ENCODE measurements at places on chromosomes 1 and 21.

- no peak for DNase-seq
Observed at GRCh38 chr1:27678747-27679146, 6.8 kb upstream of the IFI6 start.

DNA sequence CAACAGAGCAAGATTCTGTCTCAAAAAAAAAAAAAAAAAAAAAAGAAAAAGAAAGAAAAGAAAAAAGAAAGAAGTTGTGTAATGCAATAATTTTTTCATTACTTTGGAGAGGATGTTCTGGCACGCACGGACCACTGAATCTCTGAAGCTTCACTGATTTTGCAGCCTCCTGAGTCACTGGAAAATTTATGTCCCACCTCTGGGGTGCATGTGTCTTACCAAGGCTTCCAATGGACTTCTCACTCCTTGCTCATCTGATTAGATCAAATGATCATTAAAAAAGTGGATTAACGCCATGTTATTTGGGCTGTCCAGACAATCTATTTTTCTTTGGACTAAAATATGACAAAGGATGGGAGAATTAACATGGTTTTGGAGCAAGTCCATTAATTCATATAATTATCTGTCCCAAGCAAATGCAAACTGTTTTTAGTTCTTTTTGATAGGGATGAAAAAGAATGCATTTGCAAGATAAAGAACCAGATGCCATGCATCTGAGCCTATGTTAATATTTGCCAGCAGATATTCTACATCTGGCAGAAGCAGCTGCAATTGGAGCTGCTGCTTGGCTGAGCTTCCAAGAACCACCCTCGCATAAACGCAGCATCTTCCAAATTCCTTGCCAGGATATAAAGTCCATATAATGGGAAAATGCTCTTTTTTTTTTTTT is 10.1 kb upstream of the MAP1LC3C start:
- DNase-seq, result no peak

- no peak for DNase-seq
Observed at GRCh38 chr1:2050793-2051682, 827 bp downstream of the PRKCZ start.

- DNase-seq, result no peak
Observed at GRCh38 chr1:201144701-201145100, 9.6 kb downstream of the TMEM9 start.

DNA sequence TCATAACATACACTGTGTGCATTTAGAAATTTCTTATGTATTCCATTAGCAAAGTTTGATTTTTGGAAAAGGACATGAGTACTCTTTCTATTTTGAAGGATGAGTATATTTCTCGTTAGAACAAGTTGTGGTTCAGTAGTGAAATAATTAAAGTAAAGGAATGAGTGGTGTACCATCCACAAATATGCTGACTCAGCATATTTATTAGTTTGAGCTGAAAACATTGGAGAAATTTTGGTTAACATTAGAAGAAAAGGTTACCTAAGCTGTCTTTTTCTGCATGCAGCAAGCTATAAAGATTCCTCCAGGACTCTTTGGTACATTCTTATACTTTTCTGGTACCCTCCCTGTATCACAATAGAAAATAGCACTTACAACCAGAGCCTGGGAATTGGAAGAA is 5.7 kb upstream of the OR2L5 start:
- DNase-seq, result no peak

GRCh38 chr1:30659702-30660101 is 63.7 kb downstream of the MATN1 start:
- no peak for DNase-seq

DNA sequence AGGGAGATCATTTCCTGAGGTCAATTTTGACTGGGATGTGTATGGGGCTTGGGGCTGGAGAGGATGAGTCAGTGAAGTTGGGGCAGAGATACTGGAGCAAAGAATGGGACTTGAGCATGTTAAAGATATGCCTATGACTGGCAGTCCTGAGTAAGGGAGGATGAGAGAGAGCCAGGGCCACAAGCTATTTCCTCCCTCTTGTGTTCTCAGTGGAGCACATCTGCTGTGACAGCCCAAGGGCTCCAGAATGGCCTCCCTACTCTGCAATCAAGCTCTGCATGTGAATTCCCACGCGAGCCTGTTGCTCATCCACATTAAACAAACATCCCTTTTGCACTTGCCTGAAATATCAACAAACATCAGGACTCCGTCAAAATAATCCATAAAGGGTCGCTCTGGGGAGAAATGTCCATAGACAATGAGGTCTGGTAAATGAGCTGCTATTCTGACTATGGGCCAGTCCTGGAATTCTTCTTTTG is 9.2 kb downstream of the ADCY10 start:
- no peak for DNase-seq

- no peak for DNase-seq
Observed at GRCh38 chr1:42221952-42222606, 57.5 kb upstream of the GUCA2A start.

- DNase-seq, result no peak
Observed at GRCh38 chr1:7322283-7322785, 448.8 kb upstream of the VAMP3 start.

DNA sequence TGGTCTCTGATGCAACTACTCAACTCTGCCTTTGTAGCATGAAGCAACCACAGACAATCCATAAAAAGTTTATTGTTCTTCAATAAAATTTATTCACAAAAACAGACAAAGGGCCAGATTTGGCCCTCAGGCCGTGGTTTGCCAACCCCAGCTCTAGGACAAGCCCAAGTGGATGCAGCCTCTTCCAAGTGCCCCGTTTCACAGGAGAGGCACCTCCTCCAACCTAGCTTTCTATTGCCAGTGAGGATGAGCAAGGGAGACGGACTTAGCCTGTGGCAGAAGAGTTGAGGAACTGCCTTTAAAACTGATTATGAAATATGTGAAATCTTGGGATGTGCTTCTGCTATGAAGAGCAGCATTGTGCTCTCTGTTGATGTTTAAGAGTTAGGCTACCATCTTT is 105.4 kb downstream of the PSMG1 start:
- DNase-seq, result peak; percentile 73

- peak; percentile 82 for DNase-seq
Observed at GRCh38 chr1:201883786-201884185, 4.9 kb upstream of the SHISA4 start.

DNA sequence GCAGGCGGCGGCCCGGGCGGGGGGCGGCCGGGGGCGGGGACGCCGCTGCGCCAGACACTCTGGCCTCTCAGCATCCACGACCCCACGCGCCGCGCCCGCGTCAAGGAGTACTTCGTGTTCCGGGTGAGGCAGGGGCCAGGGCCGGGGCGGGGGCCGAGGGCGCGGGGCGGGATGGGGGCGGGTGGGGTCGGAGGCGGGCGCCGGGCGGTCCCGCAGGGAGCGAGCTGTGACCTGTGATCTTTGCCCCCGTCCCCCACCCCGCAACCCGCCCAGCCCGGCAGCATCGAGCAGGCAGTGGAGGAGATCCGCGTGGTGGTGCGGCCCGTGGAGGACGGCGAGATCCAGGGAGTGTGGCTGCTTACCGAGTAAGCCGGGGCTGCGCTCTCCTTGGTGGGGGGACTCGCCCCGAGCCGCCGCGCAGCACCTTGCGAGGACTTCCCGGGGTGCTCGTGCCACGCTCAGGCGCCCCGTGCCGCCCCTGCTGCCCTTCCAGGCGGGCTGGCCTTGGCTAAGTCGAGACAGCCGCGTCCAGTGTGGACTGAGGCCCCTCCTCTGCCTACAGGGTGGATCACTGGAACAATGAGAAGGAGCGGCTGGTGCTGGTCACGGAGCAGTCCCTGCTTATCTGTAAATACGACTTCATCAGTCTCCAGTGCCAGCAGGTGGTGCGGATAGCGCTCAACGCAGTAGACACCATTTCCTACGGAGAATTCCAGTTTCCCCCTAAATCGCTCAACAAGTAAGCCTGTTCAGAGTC is 514 bp downstream of the TPRG1L start:
- no peak for DNase-seq

GRCh38 chr1:65958561-65959350 is 166.1 kb downstream of the PDE4B start:
- peak; percentile 41 for DNase-seq

DNA sequence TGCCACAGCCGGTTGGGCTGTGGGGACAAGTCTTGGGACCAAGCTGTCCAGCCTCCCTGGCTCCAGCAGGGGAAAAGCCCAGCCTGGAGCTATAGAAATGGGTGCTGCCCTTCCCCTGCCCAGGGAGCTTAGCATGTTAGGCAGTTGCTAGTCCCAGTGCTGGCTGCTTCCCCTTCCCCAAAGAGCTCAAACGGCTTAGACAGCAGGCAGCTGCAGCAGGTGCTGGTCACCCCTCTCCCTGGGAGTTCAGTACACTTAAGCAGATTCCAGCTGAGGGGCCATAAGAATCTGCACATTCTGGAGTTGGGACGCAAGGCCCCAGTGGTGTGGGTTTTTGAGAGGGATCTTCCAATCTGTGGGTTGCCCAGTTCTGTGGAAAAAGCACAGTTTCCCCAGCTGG is 11.1 kb upstream of the REG4 start:
- no peak for DNase-seq

GRCh38 chr1:52098139-52098871 is 42.2 kb downstream of the BTF3L4 start:
- no peak for DNase-seq

DNA sequence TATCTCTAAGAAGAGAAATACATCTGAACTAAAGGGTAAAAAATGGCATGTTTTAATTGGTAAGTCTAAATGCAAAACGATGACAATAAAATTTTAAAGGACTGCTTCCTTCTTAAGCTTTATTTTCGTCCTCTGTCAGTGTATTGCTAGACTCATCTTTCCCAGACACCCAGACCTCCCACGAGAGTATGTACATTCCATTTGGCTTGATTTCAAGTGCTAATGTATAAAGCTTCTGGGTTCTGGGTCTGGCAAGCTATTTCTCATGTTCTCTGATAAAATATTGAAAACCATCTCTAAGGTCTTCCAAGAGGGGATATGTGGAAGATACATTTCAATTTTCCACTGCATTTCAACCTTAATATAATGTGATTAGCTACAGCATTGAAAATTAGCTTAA is 24.6 kb upstream of the SLC2A1 start:
- DNase-seq, result no peak

DNA sequence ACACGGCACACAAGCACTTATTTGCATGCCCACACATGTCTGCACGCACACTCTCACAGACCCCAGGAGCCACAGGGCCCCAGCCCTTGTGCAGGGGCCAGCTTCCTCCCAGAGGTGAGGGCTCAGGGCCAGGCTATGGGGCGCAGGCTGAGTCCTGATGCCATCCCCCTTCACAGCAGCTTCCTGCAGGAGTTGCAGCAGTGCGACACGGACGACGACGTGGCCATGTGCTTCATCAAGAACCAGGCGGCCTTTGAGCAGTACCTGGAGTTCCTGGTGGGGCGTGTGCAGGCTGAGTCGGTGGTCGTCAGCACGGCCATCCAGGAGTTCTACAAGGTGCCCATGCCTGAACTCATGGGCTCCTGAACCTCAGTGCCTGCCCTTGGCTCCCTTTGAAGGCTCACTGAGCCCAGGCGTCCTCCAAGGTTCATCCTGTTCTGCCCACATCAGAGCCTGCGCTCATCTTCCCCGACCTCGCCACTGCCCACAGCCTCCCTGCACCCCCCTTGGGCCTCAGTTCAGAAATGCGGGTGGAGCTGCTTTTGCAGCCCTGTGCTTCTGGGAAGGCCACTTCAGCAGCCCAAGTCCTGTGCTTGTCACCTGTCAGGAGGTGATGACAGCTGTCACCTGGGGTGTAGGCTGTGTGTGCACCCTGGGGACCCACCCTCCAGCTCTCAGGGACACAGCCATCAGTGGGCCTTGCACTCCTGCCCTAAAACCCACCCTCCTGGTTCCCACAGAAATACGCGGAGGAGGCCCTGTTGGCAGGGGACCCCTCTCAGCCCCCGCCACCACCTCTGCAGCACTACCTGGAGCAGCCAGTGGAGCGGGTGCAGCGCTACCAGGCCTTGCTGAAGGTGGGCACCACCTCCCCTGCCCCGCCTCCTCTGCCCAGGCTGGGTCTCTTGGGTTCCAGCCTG is 66.6 kb downstream of the TRIM11 start:
- no peak for DNase-seq

DNA sequence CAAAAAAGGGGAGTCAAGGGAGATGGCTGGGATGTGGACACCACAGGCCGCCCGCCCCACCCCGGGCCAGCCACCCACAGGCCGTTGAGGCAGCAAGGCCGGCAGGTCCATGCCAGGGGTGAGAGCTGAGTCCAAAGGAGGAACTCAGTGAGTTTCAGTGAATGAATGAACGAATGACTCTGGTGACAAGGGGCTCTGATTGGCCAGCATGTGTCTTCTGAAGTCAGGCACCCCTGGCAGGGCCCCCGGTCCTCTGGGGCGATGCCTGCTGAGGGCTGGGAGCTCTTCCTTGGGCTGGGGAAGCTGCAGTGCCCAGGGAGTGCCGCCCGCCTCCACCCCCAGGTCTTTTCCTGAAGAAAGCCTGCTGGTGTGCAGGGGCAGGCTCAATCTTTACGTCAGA is 236.1 kb upstream of the VAMP3 start:
- DNase-seq, result no peak

DNA sequence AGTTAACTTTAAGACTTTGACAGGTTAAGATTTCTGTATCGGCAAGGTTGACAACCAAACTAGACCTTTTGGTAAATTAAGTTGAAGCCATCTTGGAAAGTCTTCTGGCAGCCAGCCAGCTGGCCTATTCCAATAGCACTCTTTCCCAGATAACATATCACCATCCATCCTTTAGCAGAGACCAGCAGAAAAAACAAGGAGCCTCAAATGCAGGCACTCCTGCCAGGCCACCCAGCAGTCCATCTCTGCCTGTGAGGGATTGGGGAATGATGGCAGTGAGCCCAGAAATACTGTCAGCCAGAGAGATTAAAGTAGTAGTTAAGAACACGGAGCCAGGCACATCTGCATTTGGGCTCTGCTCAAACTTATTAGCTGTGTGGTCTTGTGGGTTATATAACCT is 19.4 kb downstream of the ZBTB40 start:
- no peak for DNase-seq

- no peak for DNase-seq
Observed at GRCh38 chr1:109769330-109770078, 5.8 kb upstream of the EPS8L3 start.

DNA sequence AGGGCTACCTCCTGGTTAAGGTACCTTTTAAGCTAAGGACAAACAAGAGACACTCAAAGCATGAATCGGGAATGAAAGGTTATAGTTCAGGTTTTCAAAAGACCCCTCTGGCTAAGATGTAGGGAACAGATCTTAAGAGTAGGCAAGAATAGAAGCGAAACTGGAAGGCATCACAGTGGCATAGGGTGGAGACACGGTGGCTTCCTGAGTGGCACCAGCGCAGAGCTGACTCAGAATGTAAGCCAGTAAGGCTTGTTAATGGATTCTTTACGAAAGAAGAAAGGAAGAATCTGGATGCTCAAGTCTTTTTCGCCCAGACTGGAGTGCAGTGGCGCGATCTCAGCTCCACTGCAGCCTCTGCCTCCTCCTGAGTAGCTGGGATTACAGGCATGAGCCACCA is 21.2 kb downstream of the PADI6 start:
- DNase-seq, result peak; percentile 56

DNA sequence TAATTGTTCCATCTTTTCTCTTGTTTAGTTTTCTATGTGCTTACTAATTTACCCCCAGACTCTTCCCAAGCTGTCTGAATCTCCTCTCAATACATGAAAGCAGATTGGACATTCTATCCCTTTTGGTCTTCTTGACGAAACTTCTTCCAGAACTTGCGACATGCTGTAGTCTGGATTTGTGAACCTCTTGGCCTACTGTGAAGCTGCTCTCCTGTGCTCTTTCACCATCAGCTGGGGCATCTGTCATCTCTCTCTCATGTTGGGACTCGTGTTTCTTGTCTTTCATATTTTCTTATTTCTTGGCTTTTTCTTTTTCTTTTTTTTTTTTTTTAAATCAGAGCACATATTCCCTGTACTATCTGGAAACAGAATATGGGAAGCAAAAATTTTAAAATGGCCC is 6.8 kb downstream of the CPT2 start:
- DNase-seq, result no peak
